ENCODE measurements at places on chromosomes 16 and 17.

DNA sequence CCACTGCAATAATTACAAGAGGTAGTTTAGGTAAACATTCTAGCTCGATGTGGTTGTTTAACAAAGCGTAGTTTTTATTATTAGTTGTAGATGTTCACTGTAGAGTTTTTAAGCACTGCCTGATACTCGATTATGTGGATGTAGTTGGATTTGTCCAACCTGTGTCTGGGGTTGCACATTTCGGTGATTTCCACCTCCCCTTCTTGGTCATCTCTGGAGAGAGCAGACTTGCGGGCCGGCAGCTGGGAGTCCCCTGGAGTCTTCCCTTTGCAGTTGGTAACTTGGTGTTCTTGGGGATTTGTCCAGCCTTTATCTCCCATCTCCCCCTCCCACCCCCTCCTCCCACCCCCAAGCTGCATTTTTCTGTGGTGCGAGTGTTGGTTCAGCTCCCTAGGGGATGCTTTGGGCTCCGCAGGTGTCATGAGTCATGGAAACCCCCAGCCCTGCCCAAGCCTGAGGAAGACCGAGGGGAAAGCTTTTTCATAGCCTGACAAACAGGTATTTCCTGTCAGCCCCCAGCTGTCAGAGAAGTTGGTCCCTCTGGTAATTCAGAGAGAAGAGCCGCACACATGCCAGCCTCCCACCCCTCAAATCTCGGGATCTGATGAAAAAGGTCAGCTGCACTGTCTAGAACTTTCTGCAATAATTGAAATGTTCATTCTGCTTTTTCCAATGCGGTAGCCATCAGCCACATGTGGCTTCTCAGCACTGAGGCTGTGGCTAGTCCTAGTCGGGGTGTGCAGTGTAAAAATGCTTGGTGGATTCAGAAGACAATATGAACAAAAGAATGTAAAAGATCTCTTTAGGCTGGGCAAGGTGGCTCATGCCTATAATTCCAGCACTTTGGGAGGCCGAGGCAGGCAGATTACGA is 50.3 kb downstream of the KSR1 start:
- no peak for DNase-seq

DNA sequence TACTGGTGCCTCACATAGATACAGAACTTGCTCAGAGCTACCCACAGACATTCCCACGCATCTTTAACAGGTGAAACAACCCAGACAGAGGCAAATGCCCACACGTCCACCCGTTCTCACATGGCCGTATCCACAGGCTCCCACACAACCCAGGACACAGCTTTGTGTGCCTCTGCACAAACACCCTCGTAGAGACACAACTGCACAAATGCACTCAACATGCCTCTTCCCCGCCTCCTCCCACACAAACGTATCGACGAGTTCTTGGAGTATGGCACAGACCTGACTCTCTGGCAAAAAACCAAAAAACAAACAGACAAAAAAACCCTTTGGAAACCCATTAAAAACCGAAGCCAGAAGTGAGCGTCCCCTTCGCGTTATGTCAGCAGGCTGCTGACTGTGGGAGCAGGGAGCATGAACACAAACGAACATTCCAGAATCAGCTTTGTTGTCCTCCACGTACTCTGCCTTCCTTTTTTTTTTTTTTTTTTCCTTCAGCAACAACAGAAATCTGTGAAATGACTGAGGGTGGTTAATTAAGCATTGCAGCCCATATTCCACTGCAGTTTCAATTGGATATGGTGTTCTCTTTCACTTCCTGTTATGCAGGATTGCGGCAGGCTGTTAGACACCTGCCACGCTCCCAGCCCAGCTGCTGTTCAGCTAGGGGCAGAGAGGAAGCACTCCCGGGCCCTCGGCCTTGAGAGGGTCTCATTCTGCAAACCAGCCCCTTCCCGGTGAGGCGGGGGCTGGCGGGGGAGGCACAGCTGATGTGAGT is 313.7 kb downstream of the MAF start:
- DNase-seq: peak; percentile 6

DNA sequence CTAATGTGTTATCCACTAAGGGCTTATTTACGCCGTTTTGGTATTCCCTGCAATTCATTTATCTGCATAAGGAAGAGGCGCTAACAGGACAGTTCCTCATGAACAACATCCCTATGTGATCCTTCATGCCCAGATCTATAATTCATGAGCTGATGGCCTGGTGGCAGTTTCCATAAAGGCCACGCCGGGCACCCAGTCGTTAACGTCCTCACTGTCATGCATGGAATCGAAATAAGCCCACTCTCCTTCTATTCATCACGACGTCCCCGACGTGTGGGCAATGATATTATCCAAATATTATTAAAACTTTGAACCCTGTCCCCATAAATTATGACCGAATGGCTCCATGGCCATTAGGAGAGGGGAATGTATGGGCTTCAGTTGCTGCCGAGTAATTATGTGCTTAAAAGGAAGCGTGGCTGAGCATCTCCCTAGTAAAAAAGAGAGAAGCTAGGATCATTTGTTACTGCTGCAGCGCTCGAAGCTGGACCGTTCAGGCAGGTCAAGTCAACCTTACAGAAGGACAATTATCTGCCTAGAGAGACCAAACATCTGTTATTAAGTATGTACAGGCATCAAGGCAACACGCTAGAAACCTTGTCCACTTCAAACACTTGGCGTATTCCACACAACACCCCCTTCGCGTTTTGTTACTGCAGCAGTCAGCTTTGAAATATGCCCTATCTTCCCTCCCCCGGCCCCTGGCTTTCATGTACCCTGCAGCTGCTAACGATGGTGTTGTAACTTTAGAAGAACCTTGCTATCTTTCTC is 94.0 kb upstream of the SALL1 start:
- DNase-seq: no peak

DNA sequence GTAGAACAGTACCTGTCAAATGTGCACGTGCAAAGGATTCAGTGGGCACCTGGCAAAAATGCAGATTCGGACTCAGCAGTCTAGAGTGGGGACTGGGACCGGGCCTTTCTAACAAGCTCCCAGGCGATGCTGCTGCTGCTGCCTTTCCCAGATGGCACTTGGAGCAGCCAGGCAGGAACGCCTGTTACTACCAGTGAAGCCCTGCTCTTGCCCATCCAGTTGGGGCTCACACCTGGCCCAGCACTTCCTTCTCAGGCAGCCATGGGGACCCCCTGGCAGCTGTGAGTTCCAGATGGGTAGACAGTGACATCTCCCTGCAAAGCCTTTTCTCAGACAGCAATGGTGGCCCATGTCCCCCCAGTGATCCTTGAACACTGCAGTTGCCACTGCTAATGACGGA is 30.4 kb downstream of the KDM8 start:
- DNase-seq: no peak

GRCh38 chr17:17560975-17561374 is 30.5 kb downstream of the PEMT start:
- no peak for DNase-seq

- no peak for DNase-seq
Measured at GRCh38 chr17:51739245-51739886, 419.1 kb downstream of the CA10 start.

GRCh38 chr16:4005731-4006130 is 110.5 kb downstream of the ADCY9 start:
- DNase-seq: no peak

DNA sequence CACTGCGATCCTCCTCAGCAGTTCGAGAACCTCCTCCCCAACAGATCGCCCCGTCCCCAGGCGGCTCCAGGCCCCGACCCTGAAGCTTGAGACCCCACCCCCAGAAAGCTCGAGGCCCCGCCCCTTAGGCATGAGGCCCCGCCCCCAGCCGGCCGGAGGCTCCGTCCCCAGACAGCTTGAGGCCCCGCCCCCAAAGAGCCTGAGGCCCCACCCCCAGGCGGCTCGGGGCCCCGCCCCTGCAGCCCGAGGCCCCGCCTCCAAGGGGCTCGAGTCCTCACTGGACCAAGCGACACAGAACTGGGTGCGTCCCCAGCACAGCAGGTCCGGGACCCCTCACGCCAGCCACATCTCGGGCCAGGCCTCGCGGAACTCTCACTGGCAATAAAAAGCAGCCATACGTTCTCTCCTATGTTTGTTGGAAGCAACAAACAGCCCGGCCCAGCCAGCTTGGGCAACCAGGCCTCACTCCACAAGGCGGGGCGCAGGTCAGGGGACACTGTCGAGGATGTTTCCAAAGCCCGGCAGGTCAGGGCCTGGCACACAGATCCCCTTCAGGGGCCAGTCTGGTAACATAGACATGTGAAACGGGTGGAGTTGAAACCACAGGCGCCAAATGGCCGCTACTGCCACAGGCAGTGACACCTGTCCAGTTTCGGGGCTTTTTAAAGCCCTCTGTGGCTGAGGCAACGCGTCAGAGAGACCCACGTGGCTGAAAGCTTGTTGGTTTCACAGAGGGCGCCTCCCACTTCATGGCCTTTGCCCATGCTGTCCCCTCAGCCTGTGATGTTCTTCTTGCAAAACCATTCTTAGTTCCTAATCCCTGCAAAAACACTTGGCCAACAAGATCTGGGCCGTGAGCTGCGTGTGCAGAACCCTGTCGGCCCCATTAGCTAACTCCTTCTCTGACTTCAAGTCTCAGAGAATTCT is 224.2 kb downstream of the PARN start:
- DNase-seq: no peak

GRCh38 chr16:12166271-12166670 is 189.7 kb downstream of the SNX29 start:
- no peak for DNase-seq

DNA sequence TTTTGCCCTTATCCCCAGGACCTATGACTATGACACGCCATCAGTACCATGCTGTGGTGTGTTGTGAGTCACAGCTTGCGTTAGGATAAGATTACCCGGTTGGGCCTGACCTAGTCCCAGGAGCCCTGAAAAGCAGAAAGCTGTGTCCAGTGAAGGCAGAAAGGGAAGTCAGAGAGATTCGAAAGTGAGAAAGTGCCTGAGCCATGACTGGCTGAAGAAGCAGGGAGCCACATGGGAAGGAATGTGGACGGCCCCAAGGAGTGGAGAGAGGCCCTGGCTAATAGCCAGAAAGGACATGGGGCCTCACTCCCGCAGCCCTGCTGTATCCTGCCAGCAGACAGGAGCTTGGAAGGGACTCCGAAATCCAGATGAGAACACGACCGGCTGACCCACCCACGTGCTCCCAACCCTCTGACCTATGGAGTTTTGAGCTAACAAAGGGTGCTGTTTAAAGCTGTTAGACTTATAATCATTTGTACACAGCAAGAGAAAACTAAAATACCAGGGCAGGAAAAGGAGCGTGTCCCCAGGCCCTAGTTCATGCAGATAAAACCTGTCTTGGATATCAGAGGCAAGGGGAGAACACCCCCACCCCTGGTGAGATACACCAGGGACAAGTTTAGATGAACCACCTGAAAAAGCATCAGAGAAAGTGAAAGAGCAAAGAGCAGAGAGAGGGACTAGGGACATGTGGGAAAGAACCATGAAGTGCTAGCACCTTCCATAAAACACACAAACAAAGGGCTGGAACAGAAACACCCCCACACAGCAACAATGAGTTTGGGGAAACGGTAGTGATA is 115.3 kb downstream of the SLC39A11 start:
- DNase-seq: no peak

DNA sequence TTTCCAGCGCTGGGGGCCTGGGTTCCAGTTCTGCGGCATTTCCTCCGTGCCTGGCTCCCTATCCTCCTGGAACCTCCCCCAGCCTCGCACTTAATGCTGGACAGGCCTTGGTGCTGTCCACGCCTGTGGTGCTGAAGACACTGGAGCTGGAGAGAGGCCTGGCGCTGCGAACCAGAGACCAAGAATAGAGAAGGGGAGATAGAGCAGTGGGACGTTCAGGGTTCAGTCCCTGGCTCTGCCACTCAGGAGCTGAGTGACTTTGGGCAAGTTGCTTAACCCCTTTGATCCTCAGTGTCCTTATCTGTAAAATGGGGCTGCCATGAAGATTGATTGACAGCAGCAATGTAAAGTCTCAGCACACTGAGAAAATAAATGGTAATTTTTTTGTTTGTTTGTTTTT is 11.9 kb downstream of the SBK1 start:
- no peak for DNase-seq

DNA sequence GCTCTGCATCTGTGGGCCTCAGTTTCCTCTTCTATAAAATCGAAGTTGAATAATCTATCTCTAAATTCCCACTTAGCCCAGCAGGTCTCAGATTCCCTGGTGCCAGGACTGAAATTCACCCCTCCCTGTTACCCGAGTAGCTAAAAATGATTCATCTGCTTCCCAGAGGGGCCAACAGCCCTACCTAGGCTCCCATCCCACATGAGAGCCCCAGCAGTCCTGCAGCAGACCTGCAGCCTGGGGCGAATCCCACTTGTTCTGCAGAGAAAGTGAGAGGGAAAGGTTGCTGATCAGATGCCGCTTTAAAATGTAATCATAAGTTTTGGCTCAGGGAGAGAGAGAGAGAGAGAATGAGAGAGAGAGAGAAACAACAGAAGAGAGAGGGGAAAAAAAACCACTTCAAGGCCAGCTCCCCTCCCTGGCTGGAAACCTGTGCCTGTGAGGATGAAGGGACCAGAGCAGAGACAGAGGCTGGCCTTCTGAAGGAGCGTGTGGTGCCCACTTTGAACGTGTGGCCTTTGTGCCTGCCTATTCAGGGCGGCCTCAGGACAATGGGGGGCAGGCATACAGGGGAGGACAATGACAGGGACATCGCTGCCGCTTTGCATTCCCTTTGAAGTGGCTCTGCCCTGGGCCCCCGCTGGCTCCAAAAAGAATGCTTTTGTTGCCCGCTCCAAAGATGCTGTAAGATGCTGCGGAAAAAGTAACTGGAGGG is 85.2 kb upstream of the NKD1 start:
- DNase-seq: no peak
